Kidney tubule cell (primary cell): ENCODE measurements at places on chromosomes 11 and 22.
A peak's percentile ranks its signal among the peaks of the same experiment; 100 is the strongest.

- DNase-seq: no peak
These were observed 65.8 kb downstream of the DKK3 start for GRCh38 chr11:11942668-11943067.

DNA sequence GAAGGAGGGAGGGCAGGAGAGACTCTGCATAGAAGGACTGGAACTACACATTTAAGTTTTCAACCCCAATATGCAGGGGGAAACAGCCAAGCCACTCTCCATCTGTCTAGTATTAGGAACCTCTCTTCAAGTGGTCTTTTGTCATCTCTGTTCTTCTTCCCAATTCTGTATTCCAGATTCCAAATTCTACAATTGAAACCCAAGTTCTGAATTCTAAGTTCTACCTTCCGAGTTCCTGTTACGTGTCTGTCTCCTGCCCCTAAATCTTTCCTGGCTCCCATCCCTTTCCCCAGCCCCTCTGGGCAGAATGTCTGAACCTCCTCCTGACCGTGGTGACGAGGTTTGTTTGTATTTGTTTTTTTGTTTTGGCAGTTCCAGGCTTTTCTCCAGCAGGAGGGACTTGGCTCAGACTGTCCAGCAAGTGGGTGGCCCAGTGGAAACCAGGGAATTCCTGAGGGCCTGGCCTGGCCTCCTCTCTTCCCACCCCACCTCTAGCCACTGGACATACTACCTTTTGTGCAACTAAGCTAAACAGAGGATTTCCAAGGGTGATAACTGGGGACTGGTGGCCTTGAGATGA is 1.6 kb upstream of the THOC5 start:
- no peak for DNase-seq

- DNase-seq: no peak
These were observed 152.4 kb upstream of the TTC12 start for GRCh38 chr11:113161711-113162591.

- DNase-seq: no peak
These were observed 434.5 kb upstream of the B3GAT1 start for GRCh38 chr11:134846328-134847082.

DNA sequence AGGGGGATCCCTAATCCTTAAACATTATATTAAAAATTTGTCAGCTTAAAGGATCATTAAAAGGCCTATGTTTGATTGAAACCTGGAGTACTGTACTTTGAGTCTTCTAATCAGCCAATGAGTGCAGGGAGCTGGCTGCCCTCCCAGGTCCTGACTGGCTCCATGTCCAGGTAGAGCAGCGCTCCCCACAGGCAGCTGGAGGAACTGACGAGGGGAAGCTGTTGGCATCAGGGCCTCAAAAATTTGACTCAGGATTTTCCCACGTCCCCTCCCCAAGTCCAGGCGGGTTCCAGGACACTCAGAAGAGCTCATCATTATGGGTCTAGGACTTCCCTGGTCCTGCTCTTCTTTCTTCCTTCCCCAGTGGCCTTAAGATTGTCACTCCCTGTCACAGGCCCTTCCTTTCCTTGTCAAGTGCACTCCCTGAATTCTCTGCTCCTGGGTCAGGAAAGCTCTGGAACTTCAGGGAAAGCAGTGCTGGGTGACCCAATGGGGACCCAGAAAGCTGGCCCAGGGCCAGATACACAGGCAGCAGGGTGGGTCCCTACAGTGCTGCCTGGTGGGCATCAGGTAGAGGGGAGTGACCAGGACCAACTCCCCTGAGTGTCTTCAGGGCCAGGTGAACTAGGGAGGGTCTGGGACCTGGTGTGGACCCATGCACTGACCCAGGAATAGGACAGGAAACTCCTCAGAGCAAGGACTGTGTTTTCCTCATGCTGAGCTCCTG is 65.5 kb downstream of the GGTLC2 start:
- DNase-seq: no peak

DNA sequence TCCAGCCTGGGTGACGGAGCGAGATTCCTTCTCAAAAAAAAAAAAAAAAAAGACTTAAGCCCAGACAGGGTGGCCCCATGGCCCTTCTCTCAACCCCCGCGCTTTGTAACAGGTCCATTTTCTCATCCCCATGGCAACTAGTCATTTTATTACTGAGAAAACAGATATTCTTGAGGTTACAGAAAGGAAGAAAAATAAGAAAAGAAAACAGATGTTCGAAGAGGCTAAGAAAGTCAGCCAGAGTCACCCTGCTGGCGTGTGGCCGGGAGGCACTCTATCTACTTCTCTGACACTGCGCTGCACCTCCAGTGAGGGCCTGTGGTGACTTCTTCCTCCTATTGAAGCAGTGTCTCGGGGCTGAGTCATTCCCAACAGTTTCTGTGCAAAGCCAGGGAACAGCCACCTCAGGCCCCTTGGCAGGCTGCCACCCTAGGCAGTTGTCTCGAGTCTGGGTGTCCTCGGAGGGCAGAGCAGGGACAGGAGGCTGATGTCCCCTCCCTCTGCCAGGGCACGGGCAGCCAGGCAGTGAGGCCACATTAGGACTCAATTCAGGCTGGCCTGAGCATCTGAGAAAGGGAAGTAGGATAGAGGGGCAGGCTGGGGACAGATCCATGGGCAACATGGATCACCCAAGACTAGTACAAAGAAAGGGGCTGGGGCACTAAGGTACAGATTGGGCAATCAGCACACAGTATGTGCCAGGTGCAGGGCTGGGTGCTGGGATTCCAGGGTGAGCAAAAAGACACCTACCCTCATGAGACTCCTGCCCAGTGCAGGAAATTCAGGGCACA is 16.4 kb upstream of the SYVN1 start:
- peak; percentile 97 for DNase-seq

- DNase-seq: peak; percentile 70
These were observed 1335.0 kb downstream of the BRD1 start for GRCh38 chr22:48492366-48493320.

GRCh38 chr11:35281169-35281688 is 138.1 kb downstream of the SLC1A2 start:
- DNase-seq: no peak

DNA sequence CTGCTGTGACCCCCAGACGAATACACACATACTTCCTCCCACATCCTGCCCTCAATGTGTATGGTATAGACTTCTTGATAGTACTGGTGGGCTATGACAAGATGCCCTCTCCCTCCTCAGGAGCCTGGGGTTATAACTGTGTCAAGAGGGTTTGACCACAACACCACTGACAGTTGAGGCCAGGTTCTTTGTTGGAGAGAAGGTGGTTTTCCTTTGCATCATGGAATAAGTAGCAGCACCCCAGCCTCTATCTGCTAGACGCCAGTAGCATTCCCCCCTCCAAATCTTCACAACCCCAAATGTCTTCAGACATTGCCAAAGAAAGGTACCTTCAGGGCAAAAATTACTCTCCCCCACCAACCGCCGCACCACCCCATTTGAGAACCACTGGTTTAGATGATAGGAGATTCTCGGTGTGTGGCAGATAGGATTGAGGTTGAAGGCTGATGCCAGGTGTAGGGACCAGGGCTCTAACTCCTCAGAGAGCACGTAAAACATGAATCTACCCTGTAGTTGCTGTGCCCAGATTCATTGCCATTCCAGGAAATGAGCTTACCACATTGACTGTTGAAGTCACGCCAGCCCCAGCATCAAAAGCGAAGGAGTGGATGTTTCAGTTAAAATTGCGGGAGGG is 5.5 kb upstream of the MYO18B start:
- no peak for DNase-seq

GRCh38 chr22:11066458-11067285 is 4461.3 kb upstream of the OR11H1 start:
- DNase-seq: no peak

DNA sequence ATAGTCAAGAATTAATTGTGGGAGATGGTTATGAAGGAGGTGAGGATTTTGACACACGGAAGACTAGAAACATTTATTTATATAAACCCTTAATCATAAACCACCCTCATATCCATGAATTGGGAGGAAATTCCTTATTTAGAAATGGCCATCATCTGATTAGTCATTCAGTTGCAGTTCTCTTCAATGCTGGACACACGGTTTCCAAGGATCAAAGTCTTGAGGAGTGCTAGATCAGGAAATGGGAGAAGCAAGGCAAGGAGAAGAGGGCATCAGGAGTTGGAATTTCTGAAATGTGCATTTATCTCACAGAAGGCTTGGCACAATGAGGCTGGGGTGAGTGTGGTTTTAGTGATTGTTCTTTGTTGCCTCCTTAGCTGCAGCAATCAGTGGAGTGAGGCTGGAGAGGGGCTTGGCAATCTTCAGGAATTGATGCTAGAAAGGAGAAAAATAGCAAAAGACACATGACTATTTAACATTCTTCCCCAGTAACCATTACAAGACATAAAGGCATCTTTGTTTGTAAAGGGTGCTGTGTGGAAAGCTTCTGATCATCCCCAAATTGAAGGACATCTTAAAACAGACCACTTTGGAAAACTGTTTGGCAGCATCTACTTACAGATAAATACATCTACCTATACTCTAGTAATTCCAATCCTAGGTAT is 21.6 kb upstream of the GDPD4 start:
- DNase-seq: peak; percentile 32

DNA sequence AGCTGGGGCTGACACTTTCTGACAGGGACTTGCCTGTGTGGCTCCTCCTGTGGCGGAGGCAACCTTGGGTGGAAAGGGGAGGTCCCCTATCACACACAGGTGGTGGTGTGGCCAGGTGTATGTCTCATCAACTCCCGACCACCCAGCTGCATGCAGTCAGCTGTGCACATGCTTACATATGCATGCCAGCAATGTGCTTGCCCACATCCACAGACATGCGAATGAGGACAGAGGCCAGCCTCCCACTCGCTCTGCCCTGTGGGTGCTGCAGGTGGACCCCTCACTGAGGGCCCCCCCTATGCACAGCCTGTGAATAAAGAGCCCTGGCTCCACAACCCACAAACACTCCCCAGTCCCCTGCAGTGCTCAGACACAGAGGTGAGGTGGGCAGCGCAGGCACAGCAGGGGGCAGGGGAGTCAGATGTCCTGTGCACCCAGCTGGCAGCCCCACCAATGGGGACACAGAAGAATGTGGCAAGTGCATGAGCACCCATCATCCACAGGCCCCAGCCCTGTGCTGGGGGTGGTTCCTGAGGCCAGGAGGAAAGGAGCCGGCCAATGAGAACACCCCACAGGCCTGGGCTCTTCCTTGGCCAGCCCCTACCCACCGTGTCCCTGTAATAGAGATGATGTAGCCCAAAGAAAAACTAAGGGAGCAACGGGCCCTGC is 9.5 kb downstream of the GNB1L start:
- no peak for DNase-seq

DNA sequence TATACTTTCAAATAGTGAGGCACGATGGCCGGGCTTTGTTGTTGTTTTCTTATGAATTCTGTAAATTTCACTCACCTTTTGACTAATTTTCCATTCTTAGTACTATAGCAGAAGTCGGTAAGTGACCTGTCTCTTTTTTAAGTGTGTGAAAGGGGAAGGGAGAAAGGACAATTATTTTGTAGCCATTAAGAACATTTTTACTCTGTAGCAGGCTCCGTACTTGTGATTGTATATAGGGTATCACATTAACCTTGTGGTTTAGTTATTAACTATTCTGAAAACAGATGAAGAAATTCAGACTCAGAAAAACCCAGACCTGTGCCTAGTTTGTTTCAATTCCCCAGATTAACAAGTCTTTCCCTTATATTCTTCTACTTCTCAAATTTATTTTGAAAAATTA is 78.7 kb downstream of the CASP12 start:
- no peak for DNase-seq

DNA sequence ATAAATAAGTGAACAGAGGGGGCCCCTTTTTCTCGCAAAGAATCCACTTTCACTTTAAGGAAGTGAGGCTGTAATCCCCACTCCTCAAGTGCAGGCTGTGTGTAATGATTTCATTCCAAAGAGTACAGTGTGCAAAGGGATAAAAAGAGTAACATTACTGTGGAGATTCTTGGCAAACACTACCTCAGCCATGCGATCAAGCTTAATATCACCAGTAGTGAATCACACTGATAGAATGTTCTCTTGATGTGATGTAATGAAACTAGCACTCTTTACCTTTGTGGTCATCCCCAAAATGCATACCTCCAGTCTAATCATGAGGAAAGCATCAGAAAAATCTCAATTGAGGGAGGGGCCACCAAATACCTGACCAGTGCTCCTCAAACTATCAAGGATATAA is 246.1 kb upstream of the CHORDC1 start:
- peak; percentile 96 for DNase-seq

GRCh38 chr11:76160856-76161255 is 45.4 kb downstream of the WNT11 start:
- no peak for DNase-seq

GRCh38 chr11:78325274-78325781 is 92.3 kb downstream of the GAB2 start:
- no peak for DNase-seq

GRCh38 chr11:59556115-59556916 is 45.0 kb downstream of the OR4D9 start:
- DNase-seq: peak; percentile 90
